Right renal cortex interstitium (tissue), 3 donors: ENCODE measurements at places on chromosomes 3 and 15. TPM values are rescaled to one million over a fixed set of nuclear protein-coding genes. Genes with fewer than 3 reads are reported as not detected.

DAG1 gene
- 108 TPM for polyA plus RNA-seq

SMARCC1 gene
- polyA plus RNA-seq: 137 TPM

DLL4 gene
- 8.5 TPM for polyA plus RNA-seq

SERPINI2 gene
- 0.86 TPM for polyA plus RNA-seq

GRCh38 chr3:157856078-157856939 is 249.9 kb downstream of the SHOX2 start:
- DNase-seq: no peak

DNA sequence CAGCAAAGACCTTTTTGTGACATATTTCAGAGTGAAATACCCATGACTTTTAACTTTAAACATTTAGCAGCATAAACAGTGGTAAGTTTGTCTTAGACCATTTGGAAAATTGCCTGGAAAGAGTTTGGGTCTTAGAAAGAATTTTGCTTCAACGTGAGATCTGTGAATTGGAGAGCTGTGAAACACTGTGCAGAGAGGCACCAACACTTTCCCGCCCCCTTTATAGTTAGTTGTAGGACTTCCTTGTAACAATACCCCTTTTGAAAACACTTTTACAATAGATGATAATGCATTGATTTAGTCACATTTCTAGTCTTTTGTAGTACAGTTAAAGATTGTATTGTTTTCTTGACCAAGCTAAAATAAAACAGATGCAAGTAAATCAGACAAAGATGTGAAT is 43.5 kb upstream of the MBNL1 start:
- DNase-seq: no peak

SEMA3F gene
- polyA plus RNA-seq: 80.1 TPM

EPHB1 gene
- 5.0 TPM for polyA plus RNA-seq

DNA sequence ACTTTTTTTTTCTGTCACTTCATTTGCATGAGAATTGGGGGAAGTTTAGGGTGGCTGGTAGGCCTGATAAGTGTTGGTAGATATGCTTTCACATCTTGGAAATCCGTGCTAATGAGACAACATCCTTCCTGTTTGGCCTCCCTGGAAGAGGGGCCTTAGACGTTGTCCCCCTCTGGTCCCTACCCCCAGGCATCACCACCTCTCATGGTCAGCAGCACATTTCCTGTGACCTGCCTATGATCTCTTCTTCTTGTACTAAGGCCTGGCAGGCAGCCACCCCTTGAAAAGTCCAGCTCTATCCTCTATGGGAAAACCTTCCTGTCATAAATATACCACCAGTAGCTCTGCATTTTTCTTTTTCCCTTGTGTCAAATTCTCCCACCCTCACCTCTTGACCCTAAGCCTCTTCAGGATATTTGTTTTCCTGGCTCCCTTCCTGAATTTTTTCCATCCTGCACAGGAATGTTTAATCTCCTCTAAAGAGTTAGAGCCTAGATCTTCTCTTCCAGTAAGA is 107.8 kb downstream of the SNRK start:
- no peak for DNase-seq

- DNase-seq: no peak
Observed at GRCh38 chr3:121232309-121233225, 313.2 kb downstream of the POLQ start.

PLSCR5 gene
- polyA plus RNA-seq: not detected

- no peak for DNase-seq
Observed at GRCh38 chr3:17985658-17986347, 243.4 kb upstream of the TBC1D5 start.

DNA sequence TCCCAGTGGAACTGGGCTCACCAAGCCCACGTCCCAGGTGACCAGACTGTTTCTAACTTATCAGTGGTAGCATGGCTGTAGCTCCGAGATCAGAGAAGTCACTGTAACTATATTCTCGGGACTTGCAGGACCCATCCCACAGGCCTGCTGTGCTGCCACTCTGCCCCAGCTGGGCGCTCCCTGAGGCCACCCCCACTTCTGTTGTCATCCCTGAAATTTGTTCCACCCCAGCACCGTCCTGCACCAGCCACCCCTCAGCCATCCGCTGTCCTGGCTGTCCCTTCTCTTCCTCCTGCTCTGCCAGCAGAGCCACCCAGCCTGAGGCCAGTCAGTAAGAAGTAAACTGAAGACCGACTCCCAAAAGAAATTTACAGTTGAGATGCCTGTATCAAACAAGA is 33.0 kb upstream of the VILL start:
- DNase-seq: no peak

DNA sequence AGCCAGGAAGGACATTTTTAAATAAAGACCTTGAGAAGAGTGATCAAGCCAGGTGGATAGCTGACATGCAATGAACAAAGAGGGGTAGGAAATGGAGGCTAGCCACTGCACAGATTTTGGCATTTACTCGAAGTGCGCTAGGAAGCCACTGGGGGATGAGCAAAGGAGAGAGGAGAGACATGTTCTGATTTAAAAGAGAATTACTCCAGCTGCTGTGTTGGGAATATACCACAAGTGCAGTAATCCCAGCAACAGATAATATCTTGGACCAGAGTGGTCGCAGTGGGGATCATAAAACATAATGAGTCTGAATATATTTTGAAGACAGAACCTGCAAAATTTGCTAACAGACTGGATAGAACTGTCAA is 19.9 kb downstream of the KPNA4 start:
- DNase-seq: no peak

DNA sequence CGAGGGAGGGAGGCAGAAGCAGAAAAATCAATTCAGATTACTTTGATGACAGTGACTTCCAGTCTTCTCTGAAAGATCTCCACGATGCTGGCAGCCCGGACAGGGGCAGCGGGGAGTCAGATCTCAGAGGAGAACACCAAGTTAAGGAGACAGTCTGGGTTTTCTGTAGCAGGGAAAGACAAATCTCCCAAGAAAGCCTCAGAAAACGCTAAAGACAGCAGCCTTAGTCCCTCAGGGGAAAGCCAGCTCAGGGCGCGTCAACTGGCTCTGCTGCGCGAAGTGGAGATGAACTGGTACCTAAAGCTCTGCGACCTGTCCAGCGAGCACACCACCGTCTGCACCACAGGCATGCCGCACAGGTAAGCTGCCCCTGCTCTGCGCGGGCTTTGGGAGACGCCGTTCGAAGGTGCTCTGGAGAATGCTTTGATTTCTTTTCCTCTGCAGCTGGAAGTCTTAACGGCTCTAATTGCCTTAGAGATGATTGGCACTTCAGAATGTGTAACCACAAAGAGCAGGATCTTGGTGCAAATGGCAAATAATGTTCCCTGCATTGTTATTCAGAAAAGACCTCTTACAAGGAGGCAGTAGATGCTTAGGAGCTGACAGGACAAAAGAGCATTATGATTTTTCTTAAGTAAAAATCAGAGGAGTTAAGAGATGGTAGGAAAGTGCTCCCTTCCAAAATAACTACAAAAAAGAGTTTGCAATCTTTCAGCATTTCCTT is at the start of gene KCNAB1:
Gene KCNAB1 (plus strand): TSS at position 51 of the 724 bp plus-strand sequence.
- no peak for DNase-seq

- DNase-seq: no peak
Observed at GRCh38 chr3:50441424-50442217, 61.8 kb downstream of the CACNA2D2 start.

PRR23E gene
- not detected for polyA plus RNA-seq

- peak; percentile 84 for DNase-seq
Observed at GRCh38 chr15:94844538-94845389, 613.4 kb downstream of the MCTP2 start.

GRCh38 chr3:183815951-183816475 is 9.4 kb downstream of the MAP6D1 start:
- DNase-seq: no peak

CFAP100 gene
- 1.1 TPM for polyA plus RNA-seq

DNA sequence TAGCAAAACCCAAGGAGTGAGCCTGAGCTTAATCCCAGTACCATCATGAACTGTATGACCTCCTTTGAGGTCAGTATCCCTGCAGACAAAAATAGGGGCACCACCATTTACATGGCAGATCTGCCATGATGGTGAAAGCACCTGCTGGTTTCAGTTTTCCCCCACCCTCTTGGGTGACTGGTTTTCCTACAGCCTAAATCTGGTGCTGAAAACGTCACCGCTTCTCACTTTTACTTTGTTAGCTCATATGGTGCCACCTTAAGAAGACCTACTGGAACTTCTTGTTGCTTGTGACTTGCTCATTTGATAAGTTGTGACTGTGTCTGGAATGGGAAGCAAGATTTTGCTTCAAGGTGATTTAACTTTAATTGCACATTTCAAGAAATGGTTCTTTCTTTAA is 5.1 kb downstream of the PPP1R2 start:
- DNase-seq: no peak

CLDN1 gene
- polyA plus RNA-seq: 80.9 TPM

DNA sequence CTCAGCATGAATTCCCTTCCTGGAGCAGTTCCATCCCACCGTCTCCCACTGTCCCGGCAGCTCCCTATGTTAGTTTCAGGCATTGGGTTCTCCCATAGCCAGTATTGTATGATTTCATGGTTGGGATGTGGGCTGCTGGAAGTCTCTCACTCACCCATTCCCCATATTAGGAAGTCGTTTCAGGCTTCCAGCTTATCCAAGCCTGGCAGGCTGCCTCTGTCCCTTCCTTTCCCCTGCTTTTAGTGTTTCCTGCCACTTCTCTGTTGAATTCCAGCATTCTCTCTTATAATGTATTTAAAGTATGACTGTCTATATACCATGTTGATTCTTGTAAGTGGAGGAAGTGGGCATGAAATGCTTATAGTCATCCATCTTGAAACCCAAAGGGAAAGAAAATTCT is 309.7 kb upstream of the RBMS3 start:
- no peak for DNase-seq

ACTC1 gene
- polyA plus RNA-seq: 9.6 TPM

GRCh38 chr3:43054754-43055153 is 51.1 kb downstream of the POMGNT2 start:
- DNase-seq: no peak

GABRR3 gene
- polyA plus RNA-seq: not detected

GRCh38 chr3:132211896-132212295 is 105.3 kb upstream of the ACP3 start:
- no peak for DNase-seq

PARP14 gene
- 22.6 TPM for polyA plus RNA-seq

DNA sequence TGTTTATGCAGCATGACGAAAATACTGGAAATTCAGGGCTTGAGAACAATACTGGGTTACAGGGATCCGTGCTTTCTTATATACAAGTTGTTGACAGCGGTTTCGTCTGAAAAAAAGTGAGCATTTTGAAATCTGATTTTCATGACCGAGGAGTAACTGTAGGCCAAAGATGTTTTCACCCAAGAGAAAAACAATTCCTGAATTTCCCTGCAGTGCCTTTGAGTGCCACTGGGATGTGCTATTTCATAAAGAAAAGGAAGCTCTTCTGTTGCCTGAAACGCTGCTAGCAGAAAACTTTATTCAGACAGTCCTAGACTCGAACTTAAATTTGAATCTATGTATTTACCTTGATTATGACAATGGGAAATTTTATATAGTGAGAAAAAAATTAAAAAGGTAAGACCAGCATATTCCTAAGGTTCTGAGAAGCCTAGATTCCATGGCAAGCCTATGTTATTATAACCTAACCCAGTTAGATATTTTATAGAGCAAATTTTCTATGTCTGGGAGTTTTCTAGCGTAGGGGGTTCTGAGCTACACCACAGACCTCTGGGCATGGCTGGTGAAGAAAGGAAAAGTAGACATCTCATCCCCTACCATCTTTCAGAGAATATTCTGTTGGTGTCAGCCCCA is 30.2 kb downstream of the KCNAB1 start:
- peak; percentile 44 for DNase-seq

GRCh38 chr3:155805204-155805801 is 775 bp downstream of the C3orf33 start:
- no peak for DNase-seq

DNA sequence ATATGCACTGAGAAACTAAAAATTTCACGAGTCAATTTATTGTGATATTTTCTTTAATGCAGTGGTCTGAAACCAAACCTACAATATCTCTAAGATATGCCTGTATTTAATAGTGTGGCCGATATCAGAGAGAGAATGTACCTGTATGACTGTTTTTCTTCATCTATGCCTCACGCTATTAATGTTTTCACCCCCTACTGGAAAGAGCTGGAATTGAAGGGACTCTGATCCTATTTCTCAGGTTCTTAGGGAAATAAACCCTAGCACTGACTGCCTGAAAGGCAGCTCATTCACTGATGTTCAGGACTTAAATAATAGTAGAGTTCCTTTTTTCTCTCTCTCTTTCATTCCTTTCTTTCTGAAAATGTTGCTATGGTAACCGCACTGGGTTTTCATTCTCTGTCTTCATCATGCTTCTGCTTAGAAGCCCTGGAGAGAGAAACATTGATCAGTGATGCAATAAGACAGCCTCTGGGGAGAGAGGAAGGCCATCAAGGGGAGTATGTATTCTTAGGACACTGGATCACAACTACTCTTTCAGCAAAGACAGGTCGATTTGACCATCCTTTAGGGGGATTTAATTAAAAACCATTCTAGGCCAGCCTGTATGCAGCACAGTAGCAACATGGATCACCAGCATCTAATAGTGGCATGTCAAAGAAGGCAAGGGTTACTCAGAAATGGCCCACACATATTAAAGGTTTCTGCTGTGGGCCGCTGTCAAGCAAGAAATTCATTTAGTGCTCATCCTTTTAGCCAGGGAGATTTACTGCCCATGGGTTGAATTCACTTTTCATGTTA is 1135.7 kb downstream of the IGSF11 start:
- no peak for DNase-seq

DNA sequence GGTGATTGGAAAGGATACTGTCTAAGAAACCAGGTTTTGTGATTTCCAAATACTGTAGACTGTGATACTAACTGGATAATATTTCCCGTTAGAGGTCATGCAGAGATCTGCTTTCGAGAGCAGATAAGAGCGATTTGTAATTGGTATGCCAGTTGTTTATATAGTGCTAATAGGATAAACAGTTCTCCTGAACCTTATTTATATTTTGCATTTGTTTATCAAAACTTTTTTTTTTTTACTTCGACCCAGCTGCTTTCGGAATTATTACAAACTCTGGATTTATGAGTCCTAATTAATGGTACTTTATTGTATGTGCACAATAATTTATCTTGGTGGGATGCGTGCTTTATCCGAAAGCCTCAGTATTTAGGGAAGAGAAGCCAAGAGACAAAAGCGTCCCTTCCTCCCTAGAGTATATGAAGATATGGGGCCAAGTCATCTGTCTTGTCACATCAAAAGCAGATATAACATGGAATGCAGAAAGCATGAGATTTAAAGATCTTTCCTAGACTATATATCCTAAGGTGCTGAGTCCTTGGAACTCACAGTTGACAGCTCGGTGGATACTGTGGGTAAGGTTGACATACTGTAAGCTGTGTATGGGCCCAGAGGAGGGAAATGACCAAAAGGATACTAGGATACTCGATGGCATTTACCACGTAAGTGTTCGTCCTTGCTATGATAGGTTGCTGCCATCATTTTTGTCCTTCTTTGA is 62.2 kb downstream of the SMAD6 start:
- no peak for DNase-seq

- DNase-seq: no peak
Observed at GRCh38 chr3:127625821-127626220, 3.2 kb upstream of the PODXL2 start.

GRCh38 chr3:108017587-108017986 is 73.2 kb downstream of the CD47 start:
- DNase-seq: no peak

DNA sequence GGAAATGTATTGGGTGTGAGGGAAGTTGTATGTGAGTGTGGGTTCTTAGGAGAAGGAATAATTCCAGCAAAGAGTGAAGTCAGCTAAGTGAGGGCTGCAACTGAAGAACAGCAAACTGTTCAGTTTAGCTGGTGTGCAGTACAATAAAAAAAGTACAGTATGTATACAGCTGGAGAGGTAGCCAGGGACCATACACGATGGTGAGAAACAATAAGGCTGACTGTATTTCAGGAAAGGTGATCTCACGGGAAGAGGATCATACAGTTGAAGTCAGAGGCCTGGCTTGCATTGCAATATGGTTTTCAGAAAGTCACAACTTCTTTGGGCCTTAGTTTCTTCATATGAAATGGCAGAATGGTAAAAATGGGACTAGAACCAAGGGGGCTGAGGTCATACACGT is 222.4 kb downstream of the NEK10 start:
- no peak for DNase-seq
